Stimulated activated CD8-positive, alpha-beta memory T cell treated with anti-CD3 and anti-CD28 coated beads, Interleukin-15, amount 100 ng/mL, for 48 hours (primary cell): ENCODE measurements at places on chromosomes 2 and 18.

GRCh38 chr2:128420776-128421175, 102.1 kb upstream of the HS6ST1 start:
- DNase-seq, result no peak

GRCh38 chr2:13550285-13551231, 833.8 kb downstream of the TRIB2 start:
- DNase-seq, result no peak

DNA sequence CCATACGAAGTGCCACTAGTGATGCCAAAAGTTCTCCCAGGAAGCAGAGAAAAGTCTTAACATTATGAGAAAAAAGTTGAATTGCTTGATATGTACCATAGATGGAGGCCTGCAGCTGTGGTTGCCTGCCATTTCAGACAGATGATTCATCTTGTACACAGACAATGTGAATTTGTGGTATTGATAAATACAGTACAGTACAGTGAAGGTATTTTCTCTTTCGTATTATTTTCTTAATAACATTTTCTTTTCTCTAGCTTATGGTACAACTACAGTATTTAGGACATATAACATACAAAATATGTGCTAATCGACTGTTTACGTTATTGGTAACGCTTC, 33.6 kb upstream of the VWC2L start:
- no peak for DNase-seq

- DNase-seq, result no peak
Observed at GRCh38 chr18:47872426-47872825, 58.0 kb downstream of the SMAD2 start.

DNA sequence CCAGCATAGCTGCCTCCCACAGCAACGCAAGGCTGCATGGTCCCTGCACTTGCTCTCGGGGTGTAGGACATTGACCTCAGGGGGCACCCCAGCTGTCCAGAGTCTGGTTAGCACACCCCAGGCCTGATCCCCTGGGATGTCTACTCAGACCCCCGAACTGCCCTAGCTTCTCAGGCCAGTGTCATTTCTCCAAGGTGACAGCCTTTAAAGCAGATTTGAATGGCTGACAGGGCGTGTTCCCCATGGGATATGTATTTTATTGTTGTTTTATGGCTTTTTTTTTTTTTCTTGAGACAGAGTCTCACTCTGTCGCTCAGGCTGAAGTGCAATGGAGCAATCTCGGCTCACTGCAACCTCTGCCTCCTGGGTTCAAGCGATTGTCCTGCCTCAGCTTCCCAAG, 40.8 kb upstream of the PTMA start:
- no peak for DNase-seq

DNA sequence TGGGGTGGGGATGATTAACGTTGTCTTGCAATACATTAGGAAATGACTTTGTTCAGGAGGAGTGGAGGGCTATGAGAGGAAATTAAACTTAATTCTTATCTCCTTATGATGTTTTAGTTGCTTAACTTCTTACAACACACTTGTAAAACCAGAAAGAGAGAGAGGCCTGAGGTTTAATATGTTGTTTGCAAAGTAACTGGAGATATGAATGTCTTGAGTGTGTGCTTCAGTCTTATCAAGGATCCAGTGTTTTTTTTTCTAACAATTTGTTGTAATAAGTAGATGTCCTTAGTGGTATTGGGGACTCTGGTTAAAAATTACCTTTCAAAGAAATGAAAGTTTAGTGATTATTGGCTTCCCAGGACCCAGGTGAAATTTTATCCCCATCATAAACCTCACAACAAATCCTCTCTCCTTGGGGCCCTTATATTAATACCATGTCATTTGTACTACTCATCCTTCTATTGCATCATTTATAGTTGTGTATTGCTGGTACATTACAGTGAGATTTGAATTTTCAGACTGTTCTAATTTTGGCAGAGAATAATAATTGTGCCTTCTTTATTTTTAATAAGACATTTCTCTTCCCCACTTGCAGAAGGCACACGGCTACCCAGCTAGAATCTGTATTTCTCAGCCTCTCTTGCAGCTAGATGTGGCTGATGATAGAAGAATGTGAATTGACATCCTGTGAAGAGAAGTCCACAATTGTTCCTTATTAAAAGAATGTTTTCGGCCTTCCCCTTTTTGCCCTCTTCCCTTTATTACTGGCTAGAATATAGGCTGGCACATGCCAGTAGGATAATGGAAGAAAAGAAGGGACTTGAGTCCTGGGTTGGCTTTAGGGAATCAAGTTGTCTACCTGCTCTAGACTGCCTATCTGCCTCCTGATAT, 91.9 kb upstream of the CXCR4 start:
- DNase-seq, result no peak

GRCh38 chr2:53787614-53788289, 908 bp downstream of the ERLEC1 start:
- DNase-seq, result no peak

- DNase-seq, result peak; percentile 49
Observed at GRCh38 chr18:48868468-48869466, 82.0 kb downstream of the SMAD7 start.

DNA sequence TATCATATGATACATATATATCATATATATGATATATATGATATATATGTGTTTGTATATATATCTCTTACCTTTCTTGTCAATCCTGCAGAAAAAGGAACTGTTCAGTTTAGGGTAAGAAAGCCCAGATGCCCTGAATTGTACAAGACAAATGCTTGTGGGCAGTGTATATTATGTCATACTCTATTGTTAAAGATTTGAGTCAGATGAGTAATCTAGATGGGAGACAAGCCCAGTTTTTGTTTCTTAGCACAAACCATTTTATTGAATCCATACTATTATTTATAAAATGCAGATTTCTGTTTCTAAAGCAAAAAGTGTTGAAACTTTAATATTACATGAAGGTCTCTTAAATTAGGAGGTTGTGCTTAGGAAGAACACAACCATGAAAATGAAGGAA, 90.6 kb downstream of the VRK2 start:
- DNase-seq, result no peak

- DNase-seq, result no peak
Observed at GRCh38 chr2:209933499-209934483, 68.6 kb upstream of the RPE start.

DNA sequence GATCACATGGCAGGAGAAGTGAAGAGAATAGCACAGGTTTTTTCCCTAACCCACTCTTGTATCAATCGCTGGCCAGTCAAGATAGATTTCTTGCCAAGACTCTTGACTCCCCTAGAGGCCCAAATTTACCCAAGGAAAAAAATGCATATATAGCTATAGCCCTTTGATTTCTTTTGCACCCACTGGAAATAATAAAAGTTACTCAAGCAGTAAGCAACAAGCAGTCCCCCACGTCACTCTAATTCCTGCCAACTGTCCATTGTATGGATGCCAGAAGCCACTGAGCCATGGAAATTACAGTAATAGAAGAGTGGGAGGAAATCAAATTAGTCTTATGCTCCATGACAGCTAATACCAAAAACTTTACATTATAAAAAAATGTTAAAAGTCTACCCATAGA, 125.3 kb upstream of the SLC39A10 start:
- no peak for DNase-seq

DNA sequence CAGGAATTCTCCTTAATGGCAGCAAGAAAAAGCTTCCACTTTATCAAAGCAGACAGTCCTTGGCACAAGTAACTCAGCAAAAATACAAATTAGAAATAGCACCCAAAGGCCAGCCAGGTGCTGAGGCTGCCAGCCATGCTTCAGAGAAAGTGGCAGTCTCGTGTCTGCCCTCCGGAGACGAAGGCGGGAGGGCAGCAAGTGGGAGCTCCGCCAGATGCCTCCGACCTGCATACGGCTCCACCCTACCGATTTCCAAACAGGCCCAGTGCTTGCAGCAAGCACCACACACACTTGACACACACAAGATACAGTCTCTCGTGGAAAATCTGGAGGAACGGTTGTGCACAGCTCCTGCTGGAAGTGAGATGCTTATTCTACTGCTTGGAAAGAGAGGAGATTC, 134.9 kb upstream of the REV1 start:
- DNase-seq, result no peak

DNA sequence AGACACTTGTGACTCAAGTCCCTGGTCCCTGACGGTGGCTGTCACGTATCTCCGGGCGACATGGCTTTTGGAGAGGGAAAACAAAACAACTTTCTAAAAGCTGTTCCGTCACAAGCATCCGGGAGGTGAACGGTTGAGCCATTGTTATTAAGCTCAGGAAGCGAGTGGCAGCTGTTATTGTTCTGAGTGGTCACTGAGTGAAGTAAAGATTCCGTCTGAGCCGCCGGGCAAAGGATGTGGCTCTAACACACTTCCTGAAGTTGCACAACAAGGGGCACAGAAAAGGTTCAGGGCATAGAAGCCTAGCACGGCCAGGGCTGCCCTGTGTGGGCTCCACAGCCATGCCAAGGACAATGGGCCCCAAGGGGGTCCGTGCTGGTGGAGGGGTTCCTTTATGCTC, 24.3 kb downstream of the INPP5D start:
- DNase-seq, result no peak
